AG04450 (cell line): ENCODE measurements at places on chromosomes 1 and 21.

DNA sequence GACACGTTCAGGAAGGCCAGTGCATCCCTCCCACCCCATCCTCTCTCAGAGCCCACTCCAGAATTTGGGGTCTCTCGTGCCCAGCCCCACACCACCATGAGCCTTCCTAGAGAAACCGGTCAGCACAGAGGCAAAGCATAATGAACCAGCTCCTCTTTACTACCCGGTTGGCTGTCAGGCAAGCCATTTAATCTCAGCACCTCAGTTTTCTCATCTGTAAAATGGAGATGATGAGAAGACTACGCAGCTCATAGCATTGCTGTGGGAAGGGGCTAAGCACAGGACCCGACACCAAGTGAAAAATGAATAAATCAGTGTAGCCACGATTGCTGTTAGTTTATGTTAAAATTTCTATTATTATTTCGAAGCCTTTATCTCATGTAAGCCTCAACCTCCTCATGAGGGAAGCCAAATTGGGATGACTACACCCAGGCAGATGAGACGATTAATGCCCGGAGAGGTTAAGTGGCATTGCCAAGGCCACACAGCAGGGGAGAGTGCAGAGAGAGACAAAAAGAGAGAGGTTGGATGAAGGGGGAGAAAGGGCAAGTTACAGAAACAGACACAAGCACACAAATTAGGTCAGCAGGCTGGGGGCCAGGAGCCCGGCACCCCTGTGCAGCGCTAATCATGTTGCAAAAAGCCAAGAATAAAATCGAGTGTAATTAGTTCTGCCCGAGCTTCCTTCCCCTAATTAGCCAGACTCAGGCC is 25.7 kb downstream of the SDC3 start:
- DNase-seq: no peak

DNA sequence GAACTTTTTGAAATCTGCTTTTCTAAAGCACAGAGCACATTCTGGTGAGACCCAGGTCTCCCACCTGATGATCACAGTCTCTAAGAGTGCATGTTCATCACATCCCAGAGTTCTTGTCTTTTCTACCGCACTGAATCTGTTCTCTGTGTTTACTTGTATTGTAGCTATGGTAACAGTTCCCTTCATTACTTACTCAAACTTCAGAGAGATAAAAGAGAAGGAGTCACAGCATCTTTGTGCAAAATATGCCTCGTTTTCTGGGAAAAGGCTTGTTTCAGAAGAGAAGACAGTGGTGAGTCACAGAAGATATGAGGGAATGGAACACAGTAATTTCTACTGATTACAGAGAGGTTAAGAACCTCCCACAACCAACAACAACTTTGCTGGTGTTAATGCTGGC is 580.6 kb downstream of the PLA2G4A start:
- no peak for DNase-seq

- no peak for DNase-seq
These were observed 82.4 kb downstream of the COL11A1 start for GRCh38 chr1:103025858-103026409.

GRCh38 chr1:98482611-98483010 is 178.9 kb upstream of the SNX7 start:
- no peak for DNase-seq

DNA sequence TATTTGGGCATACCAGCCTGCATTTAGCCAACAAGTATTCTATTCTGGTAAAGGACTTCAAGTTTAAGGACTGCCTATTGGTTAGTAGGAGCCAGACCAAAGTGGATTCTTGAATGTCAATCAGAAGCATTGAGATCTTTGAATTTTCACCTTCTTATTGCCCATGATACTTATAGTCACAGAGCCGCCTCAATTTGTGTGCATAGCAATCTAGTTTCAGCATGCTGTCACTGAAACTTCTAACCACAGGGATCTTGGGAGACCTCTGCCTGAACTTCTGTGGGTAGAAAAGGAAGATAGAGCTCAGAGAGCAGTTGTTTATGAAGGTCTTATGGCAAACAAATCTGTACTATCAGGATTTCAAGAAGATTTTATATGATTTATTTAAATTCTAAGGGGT is 501.4 kb upstream of the USP24 start:
- DNase-seq: no peak
